ENCODE measurements at places on chromosomes 11 and 22.

DNA sequence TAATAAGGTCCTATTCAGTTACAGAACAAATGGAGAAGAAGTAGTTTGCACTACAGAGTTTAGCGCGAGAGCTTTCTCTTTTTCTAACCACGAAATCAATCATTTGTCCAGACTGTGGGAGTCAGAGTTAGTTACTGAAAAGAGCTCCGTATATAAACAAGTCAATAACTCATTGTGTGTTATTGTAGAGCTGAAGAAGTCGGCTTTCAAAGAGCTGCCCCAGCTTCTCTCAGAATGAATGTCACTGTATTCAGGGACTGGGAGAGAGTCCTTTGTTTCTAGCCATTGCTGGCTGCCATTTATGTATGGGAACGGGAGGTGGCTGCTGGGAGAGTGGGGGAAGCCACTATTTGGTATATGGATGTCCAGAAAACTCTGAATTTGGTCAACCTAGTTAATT lies 227.8 kb downstream of the DCDC1 start:
- DNase-seq, result no peak

GRCh38 chr11:117589063-117589462 lies 208.0 kb downstream of the DSCAML1 start:
- DNase-seq, result no peak

DNA sequence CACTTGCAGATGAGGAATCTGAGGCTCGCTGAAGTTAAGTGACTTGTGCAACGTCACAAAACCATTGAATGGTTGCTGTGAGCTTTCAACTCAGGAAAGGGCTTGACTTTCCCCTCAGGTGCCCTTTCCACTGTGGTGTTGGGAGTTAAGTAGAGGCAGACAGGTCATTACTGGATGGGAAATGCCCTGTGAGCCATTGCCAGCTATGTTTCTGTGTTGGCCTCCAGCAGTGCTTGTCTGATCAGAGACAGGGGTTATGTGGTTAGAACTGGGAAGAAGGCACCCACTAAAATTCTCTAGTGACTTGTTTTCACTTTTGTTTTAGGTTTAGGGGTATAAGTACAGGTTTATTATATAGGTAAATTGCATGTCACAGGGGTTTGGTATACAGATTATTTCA lies 96.6 kb downstream of the FDX1 start:
- DNase-seq, result no peak

DNA sequence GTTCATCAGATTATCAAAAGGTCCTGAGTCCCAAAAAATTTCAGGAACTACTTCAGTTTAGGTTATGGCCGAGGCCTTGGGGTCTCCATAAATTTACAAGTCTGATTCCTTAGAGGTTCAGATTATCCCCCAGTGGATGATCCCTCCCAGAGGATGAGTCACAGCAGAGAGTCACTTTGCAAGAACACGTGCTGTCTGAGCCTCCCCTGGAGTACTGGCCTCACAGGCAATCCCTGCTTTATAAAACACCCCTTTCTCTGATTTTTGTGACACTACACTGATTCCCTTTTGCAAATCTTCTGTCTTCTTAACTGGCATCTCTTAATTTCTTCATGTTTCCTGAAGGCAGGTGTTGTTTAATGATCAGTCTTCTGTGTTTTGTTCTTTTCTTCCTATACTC lies 45.3 kb downstream of the CCDC34 start:
- DNase-seq, result no peak

DNA sequence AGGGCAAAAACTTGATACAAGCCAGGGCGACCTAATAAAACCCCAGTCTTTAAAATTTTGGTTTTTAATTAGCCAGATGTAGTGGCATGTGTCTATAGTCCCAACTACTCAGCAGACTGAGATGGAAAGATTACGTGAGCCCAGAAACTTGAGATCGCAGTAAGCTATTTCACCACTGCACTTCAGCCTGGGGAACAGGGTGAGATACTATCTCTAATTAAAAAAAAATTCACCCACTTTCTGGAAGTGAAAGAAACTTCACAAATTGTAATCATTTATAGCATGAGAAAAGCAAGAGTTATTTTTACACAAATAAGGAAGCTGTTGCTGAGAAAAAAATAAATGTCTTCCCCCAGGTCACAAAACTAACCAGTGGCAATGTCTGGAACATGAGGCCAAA lies 882 bp upstream of the GLYATL2 start:
- DNase-seq, result no peak

All from fibroblast of skin of left biceps (primary cell).